Dermis blood vessel endothelial cell (primary cell): ENCODE measurements at places on chromosomes 6 and 20. TPM values are rescaled to one million over a fixed set of nuclear protein-coding genes. Genes with fewer than 3 reads are reported as not detected.

GRCh38 chr20:57619051-57619831 is 985 bp downstream of the ZBP1 start:
- DNase-seq = peak; percentile 7

The EYA2 gene
- total RNA-seq = not detected in 2 replicates

- DNase-seq = peak; percentile 54
These were observed 843 bp downstream of the FBXO9 start for GRCh38 chr6:53066077-53066417.

DNA sequence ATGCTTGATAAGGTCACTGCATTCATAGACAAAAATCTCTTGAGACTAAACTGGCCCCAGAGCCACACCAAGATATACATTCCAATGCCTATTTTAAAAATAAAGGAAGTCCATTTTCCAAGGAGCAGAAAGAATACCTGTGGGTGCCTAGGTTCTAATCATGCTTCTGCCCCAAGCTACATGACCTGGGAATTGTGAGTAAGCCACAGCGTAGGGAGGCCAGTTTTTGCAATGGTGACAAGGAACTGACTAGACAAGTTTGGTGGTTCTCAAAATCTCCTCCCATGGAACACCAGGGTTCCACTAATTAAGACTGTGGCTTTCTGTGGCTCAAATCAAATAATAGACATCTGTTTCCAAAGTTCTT is 83.3 kb downstream of the GMDS start:
- peak; percentile 15 for DNase-seq

DNA sequence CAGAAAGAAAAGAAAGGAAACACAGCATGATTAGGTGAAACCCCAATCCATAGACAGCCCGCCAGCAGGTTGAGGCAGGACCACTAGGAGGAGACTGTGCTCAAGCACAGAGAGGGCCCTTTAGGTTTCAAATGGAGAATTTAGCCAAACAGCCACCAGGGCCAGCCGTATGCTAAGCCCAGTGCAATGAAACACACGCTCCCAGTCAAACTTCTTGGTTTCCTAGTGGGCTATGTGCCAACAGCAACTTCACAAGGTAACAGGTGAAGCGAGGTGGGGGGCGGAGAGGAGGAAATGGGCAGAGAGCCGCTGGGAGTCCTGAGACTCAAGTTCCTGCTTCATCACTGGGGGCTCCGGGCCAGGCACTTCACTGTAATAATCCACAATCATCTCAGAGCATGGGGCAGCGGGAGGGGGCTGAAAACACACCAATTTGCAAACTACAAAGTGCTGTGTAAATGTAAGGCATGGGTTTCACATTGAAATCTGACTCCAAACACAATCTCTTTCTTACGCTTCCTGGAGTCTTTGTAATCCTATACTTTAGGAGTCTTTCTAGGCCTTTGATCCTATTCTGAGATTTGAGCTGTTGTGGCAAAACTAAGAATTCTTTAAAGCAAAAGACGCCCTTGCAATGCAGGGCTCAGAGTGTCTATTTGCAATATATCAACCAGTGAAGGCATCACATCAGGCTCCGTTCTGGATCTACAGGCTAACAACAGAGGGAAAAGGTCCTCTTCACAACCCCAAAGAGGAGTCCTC is 117.3 kb downstream of the OPRM1 start:
- DNase-seq = peak; percentile 74

DNA sequence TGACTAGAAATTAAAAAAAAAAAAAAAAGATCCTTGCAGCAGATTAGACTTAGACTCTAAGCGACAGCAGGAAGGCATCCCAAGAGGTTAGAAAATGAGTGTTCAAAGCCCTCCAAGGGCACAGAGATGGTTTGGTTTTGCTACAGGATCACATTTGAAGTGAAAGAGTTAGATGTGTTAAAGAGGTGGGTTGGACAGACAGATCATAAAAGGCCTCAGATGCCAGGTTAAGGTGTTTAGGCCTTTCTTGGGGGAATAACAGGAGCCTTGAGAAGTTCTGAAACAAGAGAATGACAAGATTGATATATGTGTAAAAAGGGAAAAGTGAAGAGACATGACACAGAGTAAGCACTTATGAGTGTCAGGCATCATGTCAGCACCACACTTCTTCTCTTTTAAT is 107.5 kb downstream of the FYN start:
- DNase-seq = no peak

The SMLR1 gene
- not detected in 2 replicates for total RNA-seq

GRCh38 chr20:36856195-36856594 is 19.7 kb upstream of the TLDC2 start:
- DNase-seq = peak; percentile 33

DNA sequence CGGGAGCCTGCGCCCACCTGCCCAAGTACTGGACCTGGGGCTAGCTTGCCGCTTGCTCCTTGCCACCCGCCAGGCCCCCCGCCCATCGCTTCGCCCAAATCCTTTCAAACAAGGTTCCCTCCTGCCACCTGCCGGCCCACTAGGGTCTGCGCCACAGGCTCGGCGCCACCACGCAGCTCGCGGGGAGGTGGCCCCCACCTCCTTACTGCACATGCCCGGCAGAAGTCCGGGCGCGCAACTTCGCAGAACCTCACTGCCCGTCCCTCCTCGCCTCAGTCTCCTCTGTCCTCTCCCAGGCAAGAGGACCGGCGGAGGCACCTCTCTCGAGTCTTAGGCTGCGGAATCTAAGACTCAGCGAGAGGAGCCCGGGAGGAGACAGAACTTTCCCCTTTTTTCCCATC is 11.2 kb downstream of the GNAS-AS1 start:
- DNase-seq = peak; percentile 53

- DNase-seq = no peak
These were observed 51.5 kb upstream of the PTPRT start for GRCh38 chr20:43241057-43241702.

DNA sequence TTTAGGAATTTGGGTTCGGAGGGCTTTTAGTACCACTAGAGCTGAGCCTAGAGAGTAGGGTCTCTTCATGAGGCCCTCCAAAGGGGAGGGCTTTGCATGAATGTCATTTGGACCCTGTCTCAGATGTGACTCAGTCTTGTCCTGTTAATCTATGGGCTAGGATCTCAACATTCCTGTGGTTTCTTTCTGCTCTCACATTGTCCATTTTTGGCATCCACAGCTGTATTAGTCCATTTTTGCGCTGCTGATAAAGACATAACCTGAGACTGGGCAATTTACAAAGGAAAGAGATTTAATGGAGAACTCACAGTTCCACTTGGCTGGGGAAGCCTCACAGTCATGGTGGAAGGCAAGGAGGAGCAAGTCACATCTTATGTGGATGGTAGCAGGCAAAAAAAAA is 61.0 kb downstream of the CRYBG1 start:
- no peak for DNase-seq

- no peak for DNase-seq
These were observed 14.5 kb downstream of the RIPOR3 start for GRCh38 chr20:50676858-50677257.

DNA sequence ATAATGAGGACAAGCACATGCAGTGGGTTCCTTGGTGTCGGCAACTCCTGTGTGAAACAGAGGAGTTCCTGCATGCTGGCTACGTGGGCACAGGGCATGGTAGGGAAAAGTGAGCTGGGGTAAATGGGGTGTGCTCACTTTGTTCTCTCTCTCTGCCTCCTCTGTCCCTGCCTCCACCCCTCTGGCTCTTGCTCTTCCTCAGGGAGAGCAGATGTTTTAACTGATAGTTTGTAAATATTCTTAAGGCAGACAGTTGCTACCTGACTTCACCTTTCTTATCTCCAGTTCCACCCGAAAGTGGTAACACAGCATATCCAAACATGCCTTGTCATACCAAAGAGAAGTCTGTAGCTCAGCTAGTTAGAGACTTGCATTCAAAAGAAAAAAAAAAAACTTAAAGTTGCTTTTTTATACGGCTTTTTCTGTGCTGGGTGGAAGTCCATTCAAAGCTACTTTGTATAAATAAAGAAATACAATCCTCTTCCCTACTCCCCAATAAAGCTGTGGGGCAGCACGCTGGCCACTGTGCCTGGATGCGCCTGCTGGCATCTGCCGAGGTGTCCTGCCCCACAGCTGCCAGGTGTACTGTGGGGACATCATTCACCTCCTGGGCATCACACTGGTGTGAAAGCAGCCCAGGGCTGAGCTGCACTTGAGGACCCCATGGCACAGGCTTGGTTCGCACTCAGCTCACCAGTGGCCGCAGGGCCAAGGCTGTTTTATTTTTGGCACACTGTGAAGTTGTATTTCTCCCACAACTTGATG is 93.6 kb downstream of the FOXC1 start:
- no peak for DNase-seq

DNA sequence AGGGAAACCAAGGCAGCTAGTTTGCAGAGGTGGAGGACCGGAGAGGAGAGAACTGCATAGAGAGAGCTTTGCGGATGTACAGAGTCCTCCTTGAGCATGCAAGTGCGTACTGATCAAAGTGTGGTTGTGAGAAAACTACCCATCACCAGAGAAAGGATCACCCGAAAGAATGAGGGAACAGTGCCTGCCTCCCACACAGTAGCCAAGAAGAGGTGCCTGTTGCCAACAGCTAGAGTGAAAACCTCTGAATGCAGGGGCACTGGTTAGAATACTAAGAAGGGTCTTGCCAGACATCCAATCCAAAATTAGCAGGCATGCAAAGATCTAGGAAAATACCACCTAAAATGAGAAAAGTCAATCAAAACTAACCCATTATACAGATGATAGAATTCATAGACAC is 166.6 kb upstream of the AKAP12 start:
- DNase-seq = no peak

- no peak for DNase-seq
These were observed 214.8 kb upstream of the BTBD3 start for GRCh38 chr20:11702721-11703518.

The WFDC13 gene
- not detected in 2 replicates for total RNA-seq

DNA sequence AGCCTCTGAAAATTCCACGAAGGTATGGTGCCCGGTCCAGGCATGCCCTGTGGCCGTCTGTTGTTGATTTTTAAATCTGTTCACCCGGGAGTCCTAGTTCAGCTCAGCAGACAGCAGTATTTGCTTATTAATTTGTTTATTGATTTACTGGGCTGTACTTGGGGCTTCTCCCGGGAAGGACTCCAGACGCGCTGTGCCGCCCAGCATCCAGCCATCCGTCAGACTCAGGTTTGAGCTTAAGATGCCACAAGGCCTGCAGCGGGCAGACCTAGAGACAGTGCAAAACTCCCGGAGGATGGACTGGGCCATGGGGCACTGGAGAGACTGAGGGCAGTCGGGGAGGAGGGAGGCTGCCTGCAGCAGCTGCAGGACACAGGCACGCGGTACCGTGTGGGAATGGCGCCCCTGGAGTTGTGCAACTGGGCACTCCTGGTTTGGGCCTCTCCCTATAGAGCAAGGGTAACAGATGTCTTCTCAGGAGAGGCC is 17.3 kb upstream of the CCDC167 start:
- DNase-seq = no peak
